PC-9 (cell line): ENCODE measurements at places on chromosomes 1 and 21. TPM values are rescaled to one million over a fixed set of nuclear protein-coding genes. Genes with fewer than 3 reads are reported as not detected.

S100A8 gene
- not detected in 2 replicates for total RNA-seq

DNA sequence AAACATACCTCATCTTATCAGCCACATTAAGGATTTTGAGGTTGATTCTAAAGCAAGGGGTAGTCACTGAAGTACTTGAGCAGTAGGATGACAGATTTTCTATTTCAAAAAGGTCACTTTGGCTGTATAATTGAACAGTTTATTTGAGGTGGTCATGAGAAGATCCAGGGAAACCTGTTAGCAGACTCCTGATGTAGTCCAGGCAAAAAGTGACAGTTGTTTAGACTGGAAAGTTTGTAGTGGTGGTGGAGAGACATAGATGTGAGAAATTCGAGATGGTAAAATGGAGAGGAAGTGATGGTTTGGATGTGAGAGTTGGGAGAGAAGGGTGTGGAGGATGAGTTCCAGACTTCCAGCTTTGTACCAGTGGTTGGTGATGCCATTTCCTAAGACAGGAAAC, 7.5 kb downstream of the FAM163A start:
- no peaks in the 10 kb centered on the region for H3K4me1 ChIP-seq
- DNase-seq: no peak
- H3K4me3 ChIP-seq: no peak overlapping the region

- no peak overlapping the region for H3K4me3 ChIP-seq
- H3K36me3 ChIP-seq: no peaks in the 10 kb centered on the region
- no peak for DNase-seq
Observed at GRCh38 chr1:197923038-197923437, 5.9 kb downstream of the LHX9 start.

DNA sequence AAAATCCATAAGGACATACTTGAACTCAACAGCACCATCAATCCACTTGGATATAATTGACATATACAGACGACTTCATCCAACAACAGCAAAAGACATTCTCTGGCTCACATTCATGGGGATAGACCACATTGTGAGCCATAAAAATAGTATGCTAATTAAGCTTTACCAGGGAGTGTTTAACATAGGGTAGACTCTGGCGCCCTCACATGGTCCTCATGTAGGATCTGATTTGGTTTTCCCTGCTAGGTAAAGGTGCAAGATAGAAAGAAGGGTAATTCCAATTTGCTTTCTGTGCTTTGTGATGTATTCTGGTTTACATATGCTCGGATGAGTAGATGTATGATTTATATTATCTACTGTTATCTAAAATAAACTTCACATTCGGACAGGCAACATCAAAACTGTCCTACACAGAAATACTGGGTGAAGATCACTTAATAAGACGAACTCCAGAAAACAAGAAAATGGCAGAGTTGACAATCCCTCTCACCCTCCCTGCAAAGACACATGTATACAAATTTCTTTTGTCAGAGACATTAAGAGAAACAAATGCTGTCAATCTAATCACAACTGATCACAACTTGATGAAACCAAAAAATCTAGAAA, 27.7 kb downstream of the CR1L start:
- H3K36me3 ChIP-seq: no peaks in the 10 kb centered on the region
- no peak overlapping the region for H3K27ac ChIP-seq
- DNase-seq: no peak
- no peaks in the 10 kb centered on the region for H3K27me3 ChIP-seq
- H3K4me1 ChIP-seq: 0 out of 2 replicates have a peak, but pooled peaks cover 4% of the 10 kb centered on the region

- H3K27me3 ChIP-seq: peaks cover 9% of the 10 kb centered on the region
- no peaks in the 10 kb centered on the region for H3K36me3 ChIP-seq
- H3K4me3 ChIP-seq: no peak overlapping the region
- no peak for DNase-seq
- no peaks in the 10 kb centered on the region for H3K4me1 ChIP-seq
Observed at GRCh38 chr1:101360506-101360905, 123.7 kb downstream of the S1PR1 start.

- no peaks in the 10 kb centered on the region for H3K36me3 ChIP-seq
- H3K4me1 ChIP-seq: no peaks in the 10 kb centered on the region
- no peak for DNase-seq
- no peaks in the 10 kb centered on the region for H3K27me3 ChIP-seq
- no peak overlapping the region for H3K27ac ChIP-seq
- no peak overlapping the region for H3K4me3 ChIP-seq
Observed at GRCh38 chr1:25944986-25945385, 38.8 kb upstream of the STMN1 start.
